NCI-H510A (cell line): ENCODE measurements at places on chromosomes 11 and 22.

- DNase-seq = no peak
Observed at GRCh38 chr11:132960273-132961078, 571.8 kb downstream of the OPCML start.

GRCh38 chr11:9639099-9639498, 24.8 kb upstream of the SWAP70 start:
- DNase-seq = no peak

DNA sequence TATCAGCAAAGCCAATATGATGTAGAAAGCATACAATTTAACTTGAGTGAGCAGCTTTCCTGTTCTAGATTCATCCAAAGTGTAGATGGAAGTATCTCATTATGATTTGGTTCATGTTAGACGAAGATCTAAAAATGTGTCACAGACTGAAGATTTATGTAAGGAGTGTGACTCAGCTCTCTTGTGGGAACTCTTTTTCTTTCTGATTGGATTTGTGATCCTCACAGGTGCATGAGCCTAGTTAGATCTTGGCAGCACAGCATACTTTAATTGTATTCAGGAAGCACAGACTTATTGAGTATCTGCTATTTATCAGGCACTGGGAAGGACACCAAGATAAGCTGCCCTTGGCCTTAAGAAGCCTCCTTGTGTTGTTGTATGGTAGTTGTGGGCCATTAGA, 147.1 kb downstream of the C11orf91 start:
- no peak for DNase-seq

DNA sequence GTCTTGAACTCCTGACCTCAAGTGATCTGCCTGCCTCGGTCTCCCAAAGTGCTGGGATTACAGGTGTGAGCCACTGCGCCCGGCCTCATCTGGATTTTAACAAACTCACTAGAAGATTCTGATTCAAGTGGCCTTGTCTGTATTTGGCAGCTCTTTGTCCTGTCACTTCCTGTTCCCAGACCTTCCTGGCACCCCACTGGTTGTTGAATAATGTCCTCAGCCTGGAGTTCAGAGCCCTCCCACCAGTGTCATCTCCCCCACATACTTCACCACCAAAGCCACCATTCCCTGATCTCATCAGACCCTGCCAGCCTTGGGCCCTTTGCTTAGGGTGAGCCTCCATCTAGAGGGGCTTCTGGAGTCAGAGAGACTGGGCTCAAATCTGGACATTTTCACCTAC, 3.3 kb downstream of the PELI3 start:
- no peak for DNase-seq

GRCh38 chr11:128904656-128905344, 13.6 kb downstream of the KCNJ5 start:
- DNase-seq = peak; percentile 41

- no peak for DNase-seq
Observed at GRCh38 chr22:22738959-22739585, 94.7 kb downstream of the GGTLC2 start.

DNA sequence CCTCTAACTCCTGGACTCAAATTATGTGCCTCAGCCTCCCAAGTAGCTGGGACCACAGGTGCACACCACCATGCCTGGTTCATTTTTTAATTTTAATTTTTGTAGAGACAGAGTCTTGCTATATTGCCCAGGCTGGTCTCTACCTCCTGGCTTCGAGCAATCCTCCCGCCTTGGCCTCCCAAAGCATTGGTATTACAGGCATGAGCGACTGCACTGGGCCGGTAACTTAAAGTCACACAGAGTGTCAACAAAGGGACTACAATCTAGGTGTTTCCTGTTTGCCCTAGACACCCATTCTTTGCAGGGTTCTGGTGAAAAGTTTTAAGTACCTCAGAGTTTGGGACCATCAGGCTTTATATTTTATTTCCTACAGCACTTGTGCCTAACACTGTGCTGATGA, 8.4 kb downstream of the UVRAG start:
- DNase-seq = no peak

- DNase-seq = no peak
Observed at GRCh38 chr11:111602865-111603610, 789 bp downstream of the SIK2 start.

GRCh38 chr11:44979543-44980399, 29.1 kb upstream of the TP53I11 start:
- no peak for DNase-seq

GRCh38 chr11:69637941-69638871, 2.8 kb upstream of the CCND1 start:
- DNase-seq = no peak

DNA sequence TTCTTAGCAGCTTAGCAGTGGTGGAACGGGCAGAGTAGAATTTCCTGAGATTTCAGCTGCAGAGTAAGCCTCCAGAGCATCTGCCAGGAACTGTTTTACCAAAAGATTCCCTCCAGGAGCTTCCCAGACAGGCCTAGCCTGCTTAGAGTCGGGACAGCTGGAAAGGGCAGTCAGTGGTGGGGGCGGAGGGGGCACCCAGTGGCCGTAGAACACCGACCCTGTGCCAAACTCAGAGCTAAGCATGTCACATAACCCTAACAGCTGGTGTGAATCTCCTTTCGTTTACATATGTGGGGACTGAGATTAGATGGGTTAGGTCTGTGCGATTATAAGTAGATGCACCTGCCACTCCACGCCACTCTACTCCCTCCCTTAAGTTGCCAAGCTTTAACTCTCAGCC, 80.0 kb upstream of the CRTAM start:
- DNase-seq = no peak

DNA sequence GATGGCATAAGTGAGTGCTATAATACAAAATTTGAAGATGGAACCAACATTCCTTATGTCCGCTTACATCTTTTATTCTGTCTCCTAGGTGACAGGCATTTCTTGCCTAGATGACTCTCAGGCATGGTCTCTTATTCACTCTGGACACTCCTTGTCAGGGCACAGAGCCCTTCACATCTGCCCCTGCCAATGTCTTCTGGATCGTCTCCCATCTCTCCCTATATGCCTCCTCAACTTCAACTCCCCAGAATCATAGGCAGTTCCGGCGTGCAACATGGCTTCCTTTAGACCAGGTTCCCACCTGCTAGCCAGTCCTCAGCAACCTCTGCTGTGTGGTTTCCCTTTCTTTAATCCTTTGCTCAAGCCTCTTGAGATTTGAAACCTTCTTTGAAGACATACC, 300.9 kb downstream of the TENM4 start:
- DNase-seq = no peak

GRCh38 chr11:93209466-93209865, 11.7 kb upstream of the SLC36A4 start:
- DNase-seq = no peak

DNA sequence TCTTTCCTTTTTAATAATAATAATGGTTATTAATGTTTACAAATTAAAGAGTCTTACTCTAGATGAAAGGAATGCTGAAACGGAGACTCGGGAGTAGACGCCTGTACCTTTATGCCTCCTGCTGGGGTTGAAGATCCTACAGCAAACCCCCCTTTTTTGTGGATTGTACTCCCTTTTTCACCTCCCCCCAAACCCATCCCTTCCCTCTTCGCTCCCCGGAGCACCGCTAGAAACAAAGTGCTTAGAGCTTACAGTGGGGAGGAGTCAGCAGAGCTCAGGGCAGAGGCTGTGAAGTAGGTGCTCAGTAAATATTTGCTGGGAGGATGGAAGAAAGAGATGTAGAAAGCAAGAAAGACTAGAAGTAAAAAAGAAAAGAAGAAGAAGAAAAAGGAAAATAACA, 169.7 kb downstream of the NXPE2 start:
- DNase-seq = no peak

- DNase-seq = no peak
Observed at GRCh38 chr22:27110665-27111451, 453.5 kb downstream of the MIAT start.

- DNase-seq = peak; percentile 48
Observed at GRCh38 chr11:107928767-107929507, 689 bp downstream of the RAB39A start.

DNA sequence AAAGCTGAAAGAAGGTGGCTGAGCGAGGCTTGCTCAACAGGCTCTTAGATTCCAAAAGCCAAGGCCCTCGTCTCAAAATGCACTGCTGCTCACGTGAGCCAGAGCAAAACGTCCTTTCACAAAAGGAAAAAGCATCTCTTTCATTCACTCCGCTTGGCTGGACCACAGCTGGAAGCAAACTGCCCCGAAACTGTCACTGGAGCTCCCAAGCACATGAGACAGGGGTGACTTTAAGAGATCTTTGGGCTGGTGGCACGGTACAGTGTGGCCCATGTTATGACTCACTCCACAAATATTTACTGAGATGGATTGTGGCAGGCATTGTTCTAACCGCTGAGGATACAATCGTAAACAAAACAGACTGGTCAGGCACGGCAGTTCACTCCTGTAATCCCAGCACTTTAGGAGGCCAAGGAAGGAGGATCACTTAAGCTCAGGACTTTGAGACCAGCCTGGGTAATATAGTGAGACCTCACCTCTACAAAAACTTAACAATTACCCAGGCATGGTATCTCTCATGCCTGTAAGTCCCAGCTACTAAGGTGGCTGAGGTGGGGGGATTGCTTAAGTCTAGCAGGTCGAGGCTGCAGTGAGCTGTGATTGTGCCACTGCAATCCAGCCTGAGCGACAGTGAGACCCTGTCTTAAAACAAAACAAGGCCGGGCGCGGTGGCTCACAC, 3.6 kb downstream of the PLA2G6 start:
- no peak for DNase-seq

DNA sequence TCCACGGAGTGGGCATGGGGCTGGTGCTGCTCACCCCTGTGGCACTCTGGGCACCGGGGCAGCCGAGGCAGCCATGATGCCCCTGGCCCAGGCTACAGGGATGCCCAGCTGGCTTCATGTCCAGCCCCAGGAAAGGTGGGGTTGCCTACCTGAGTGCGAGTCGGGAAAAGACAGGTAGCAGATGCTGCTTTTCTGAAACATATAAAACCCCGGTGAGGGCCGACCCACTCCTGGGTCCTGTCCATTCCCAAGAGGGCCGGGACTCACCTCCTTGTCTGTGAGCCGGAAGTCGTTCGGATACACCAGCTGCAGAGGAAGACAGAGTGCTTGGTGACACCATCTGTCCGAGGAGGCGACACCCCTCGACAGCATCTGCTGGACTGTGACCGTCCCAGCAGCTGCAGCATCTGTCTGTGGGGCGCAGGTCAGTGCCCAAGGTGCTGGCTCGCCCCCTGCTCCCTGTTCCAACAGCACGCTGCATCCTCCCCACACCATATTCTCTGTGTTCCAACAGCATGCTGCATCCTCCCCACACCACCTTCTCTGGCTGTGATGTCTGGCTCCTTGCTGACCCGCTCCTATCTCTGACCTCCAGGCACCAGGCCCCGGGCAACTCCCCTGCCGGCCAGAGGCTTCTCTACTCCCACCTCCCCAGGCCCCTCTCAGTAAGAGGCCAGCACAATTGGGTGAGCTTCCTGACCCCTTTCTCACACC, 8.0 kb downstream of the DENND6B start:
- DNase-seq = no peak

GRCh38 chr11:119721129-119722120, 7.6 kb downstream of the NECTIN1 start:
- no peak for DNase-seq

DNA sequence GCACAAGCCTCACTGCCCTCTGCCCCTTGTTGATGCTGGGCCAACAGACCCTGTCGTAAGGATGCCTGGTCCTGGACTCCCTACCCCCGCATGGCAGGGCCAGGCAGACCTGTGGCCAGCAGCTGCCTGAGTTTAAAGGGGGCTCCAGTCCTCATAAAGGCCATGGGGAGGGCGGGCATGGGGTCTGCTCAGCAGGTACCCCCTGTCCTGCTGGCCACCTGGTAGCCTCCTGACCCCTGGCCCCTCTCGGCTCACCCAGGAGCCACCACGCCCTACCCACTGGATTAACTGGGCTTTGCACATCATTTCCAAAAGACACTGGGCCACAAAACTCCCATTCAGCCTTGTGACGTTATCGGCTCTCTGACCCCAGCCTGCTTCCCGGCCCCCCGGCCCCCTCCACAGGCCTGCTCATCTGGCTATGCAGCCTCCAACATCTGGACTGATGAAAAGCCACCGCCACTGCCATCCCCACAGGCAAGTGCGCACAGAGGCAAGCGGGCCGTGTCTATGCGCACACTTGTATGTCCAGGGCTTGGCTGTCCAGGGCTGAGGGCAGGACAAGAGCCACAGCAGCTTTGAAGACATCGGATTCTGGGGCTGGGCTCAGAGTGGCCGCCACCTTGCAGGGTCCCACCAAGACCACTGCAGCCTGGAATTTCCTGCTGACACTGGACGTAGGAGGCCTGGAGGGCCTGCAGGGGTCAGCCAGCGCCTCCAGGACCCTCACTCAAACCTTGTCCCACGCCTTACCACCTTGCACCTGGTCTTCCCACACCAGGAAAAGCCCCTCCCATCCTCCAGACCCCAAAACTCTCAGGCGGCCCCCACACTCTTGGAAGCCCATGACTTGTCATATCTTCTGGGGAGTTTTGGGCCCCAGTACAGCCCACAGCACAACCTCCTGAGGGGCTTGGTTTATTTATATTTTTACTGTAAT, 48.7 kb downstream of the IGF2 start:
- DNase-seq = no peak

GRCh38 chr11:74751303-74751702, 2.7 kb downstream of the RNF169 start:
- DNase-seq = no peak

- no peak for DNase-seq
Observed at GRCh38 chr11:73311394-73311869, 3.4 kb downstream of the ARHGEF17 start.

DNA sequence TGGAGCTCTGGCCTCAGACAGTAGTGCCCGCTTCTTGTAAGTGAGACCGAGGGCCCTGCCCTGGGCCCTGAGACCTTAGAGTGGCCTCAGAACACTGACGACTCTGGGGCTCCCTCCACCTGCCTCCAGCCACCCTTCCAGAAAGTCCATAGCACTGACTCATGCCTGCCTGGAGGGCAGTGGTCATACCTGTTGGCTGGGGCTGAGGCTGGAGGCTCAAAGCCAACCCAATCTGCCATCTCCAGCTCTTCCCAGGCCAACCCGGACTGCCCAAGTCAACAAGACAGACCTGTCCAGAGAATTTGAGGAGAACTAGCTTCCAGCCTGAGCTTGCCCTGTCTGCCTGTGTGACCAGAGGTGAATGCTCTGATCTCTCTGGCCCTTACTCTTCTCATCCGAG, 66.9 kb upstream of the TTLL12 start:
- DNase-seq = no peak

- no peak for DNase-seq
Observed at GRCh38 chr22:44025171-44026065, 1.3 kb downstream of the PARVB start.

DNA sequence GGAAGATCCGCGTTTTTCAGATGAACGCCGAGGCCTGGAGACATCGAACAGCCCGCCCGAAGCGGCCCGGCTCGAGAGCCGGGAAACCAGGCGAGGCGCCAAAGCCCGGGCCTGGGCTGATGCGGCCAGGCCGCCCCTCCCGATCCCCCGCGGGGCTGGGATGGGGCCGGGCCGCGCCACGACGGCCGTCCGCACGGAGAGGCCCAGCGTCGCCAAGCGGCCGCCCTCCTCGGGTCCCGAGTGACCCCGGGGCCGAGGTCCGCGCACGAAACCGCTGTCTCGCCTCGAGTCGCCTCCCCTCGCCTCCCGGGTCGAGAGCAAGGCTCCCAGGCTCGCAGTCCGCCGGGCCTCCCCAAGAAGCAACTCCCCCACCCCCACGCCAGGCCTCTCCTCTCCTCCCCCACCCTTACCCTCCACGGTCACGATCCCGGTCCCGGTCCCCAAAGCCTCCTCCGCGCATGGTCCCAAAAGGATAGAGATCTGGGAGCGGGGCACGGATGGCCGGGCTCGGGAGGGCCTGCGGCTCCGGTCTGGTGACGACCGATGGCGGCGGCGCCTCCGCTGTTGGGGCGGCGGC, 482 bp downstream of the DDX17 start:
- peak; percentile 30 for DNase-seq
